ENCODE measurements at places on chromosomes 5 and 9.

DNA sequence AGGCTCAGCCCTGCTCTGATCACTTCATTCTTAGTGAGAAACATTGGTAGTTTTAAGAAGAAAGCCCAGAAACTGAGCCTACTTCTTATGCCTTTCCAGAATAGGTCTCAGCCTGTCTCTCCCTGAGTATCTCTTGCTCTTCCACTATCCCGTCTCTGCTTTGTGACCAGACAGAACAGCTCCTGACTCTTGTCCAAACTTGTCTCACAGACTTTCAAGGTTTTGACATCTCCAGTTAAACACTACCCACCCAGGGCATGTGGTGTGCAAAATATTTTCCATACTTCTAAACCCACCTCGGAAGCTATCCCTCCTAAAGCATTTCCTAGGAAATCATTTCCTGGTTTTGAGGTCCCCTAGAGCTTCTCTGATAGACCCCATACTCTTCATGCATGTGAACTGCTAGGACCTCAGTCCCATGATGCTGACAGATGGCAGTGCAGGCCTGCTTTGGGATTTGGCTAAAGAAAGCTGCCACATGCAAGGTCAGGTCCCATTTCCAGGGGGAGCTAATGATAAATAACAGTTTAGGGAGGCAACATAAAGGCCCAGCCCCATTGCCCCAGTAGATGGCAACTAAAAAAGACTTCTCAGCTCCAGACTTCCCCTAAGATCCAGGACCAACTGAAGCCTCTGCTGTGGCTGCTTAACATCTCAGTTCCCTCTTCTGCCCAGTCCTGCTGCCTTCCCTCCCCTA is 211.5 kb downstream of the MED10 start:
- peak; percentile 1 for DNase-seq

DNA sequence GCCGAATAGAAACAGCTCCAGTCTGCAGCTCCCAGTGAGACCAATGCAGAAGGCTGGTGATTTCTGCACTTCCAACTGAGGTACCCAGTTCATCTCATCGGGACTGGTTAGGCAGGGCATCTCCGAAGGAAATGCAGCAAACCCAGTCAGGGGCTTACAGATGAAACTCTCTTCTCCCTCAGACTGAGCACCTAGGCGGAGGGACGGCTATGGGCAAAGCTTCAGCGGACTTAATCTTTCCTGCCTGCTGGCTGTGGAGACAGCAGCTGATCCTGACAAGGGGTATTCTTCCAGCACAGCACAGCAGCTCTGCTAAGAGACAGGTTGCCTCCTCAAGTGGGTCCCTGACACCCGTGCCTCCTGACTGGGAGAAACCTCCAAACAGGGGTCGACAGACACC is 330.9 kb downstream of the DNAH5 start:
- DNase-seq = peak; percentile 12

DNA sequence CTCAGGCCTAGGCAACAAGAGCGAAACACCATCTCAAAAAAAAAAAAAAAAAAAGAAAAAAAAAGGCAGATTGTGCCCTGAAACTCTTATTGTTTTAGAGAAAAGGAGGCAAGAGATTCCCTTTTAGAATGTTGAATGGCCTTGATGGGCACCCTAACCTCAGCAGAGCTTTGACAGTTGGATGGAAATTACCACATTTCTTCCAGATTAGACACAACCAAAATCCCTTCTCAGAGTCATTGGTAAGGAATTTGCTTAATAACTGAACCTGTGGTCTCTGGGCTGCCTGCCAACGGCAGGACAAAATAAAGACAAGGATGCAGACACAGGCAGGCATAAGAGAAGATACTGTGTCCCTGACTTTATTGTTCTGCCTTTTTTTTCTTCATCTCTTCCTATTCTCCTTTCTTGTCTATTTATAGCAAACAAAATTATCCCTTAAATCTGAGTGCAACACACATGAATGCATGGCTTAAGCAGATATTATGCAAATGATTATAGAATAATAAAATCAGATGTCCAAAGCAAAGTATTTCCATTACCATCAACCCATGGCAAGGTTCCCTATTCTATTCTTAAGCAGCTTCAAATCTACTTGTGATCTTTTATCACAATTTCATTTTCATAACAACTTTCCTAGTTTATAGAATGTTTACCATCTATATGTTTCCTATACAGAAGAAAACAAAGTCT is 37.3 kb upstream of the TRIO start:
- DNase-seq = peak; percentile 3

DNA sequence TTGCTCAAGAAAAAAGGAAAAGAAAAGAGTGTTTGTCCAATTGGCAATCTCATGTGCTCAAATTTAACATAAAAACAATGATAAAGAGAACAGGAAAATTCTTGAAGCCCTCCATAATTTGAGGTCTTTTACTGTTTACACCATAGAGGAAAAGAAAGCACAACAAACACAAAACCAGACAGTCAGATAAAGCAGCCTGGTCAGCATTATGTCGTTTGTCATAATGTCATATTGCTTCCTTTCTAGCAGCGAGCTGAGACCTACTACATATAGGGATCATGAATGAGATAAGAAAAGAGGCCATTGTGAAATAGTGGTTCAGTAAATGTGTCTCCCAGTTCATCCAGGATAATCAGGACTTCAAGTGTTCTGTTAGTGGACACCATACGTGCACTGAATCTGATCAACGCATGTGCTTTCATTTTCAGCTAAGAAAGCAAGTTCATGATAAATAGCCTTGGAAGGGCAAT is 64.7 kb upstream of the SELENOP start:
- no peak for DNase-seq

DNA sequence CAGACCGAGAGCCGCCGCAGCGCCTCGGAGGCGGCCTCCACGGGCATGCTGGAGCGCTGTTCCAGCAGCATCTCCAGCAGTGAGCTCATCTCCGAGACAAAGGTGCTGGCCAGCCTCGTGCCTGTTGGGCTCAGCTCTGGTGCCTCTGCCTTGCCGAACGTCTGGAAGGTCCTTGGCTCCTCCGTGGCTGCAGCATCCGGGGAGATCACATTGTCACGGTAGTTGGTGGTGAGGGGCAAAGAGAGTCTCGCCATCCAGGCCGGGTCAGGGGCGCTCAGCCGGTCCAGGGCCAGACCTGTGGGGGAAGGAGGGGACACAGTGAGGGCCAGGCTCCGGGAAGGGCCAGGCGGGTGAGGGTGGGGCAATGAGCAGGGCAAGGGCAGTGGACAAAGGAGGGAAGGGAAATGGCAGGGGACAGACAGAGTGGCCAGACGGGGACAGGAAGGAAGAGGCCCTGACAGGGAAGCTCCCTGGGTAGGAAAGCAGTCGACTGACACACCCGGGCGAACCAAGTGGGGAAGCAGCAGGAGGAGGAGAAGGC is 12.4 kb downstream of the PCDH12 start:
- no peak for DNase-seq
